ENCODE measurements at places on chromosomes 5 and 9. TPM values are rescaled to one million over a fixed set of nuclear protein-coding genes. Genes with fewer than 3 reads are reported as not detected.

GRCh38 chr5:31641059-31641458, 2.1 kb downstream of the PDZD2 start:
- no peak overlapping the region for H3K4me3 ChIP-seq
- no peak for DNase-seq
- no peaks in the 10 kb centered on the region for H3K27me3 ChIP-seq
- H3K27ac ChIP-seq, result no peak overlapping the region
- H3K4me1 ChIP-seq, result peaks cover 3% of the 10 kb centered on the region

The CRHBP gene
- total RNA-seq, result 0.18 TPM

DNA sequence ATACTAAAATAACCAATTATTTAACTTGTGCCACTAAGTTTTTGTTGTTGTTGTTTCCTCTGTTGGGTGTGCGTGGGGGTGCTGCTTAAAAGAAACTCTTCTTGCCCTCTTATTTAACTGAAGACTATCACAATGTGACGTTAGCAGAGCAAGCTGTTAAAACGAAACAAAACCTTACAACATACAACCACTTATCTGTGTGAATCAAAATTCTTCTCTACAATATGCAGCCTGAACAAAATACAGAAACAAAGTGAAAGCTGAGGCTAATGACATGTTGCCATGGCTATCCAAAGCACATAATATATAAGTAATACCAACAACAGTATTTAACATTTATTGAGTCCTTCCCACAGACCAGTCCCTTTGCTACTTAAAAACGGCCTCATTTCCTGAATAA, 291.0 kb downstream of the FBXL17 start:
- no peak overlapping the region for H3K27ac ChIP-seq
- no peaks in the 10 kb centered on the region for H3K27me3 ChIP-seq

The RNF183 gene
- total RNA-seq, result not detected

The HSPB3 gene
- not detected for total RNA-seq

GRCh38 chr9:138020120-138020794, 142.7 kb downstream of the CACNA1B start:
- no peak overlapping the region for H3K4me3 ChIP-seq
- no peaks in the 10 kb centered on the region for H3K36me3 ChIP-seq
- H3K27ac ChIP-seq, result no peak overlapping the region
- DNase-seq, result no peak

GRCh38 chr9:129900263-129901027, 65.2 kb downstream of the USP20 start:
- no peaks in the 10 kb centered on the region for H3K27me3 ChIP-seq
- no peaks in the 10 kb centered on the region for H3K36me3 ChIP-seq
- no peaks in the 10 kb centered on the region for H3K4me1 ChIP-seq
- H3K4me3 ChIP-seq, result no peak overlapping the region
- DNase-seq, result no peak
- H3K27ac ChIP-seq, result no peak overlapping the region

The LCN15 gene
- total RNA-seq, result not detected

DNA sequence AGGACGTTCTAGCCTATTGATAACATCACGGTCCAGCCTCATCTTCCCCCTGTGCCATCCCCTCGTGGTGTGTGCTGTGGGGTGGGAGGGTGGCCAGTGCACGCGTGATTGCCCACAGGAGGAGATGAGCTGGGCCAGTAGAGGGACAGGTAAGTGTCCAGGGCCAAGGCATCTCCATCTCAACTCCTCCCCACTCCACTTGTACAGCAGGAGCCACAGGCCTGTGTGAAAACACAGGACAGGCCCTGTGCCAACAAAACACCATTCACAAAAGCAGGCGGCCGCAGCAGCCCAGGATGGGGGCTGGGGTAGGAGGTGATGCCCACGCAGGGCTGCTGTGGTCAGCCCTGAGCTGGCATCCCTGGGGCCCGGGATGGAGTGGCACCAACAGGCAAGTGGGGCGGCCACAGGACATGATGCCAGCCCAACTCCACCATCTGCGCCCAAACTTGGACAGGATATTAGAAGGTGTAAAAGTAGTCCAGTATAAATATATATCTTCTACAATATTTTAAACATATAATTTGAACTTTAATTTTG, 32.6 kb downstream of the TPPP start:
- H3K4me3 ChIP-seq, result no peak overlapping the region
- H3K27ac ChIP-seq, result no peak overlapping the region
- peaks cover 2% of the 10 kb centered on the region for H3K36me3 ChIP-seq
- H3K27me3 ChIP-seq, result no peaks in the 10 kb centered on the region
- DNase-seq, result no peak

The SH3RF2 gene
- total RNA-seq, result 0.81 TPM

The CCL27 gene
- 0.48 TPM for total RNA-seq

The AGXT2 gene
- not detected for total RNA-seq

GRCh38 chr5:80711938-80712337, 57.2 kb upstream of the DHFR start:
- no peaks in the 10 kb centered on the region for H3K4me1 ChIP-seq
- H3K36me3 ChIP-seq, result no peaks in the 10 kb centered on the region
- no peaks in the 10 kb centered on the region for H3K27me3 ChIP-seq
- no peak overlapping the region for H3K4me3 ChIP-seq
- H3K27ac ChIP-seq, result no peak overlapping the region
- DNase-seq, result no peak

The IL17B gene
- total RNA-seq, result not detected

DNA sequence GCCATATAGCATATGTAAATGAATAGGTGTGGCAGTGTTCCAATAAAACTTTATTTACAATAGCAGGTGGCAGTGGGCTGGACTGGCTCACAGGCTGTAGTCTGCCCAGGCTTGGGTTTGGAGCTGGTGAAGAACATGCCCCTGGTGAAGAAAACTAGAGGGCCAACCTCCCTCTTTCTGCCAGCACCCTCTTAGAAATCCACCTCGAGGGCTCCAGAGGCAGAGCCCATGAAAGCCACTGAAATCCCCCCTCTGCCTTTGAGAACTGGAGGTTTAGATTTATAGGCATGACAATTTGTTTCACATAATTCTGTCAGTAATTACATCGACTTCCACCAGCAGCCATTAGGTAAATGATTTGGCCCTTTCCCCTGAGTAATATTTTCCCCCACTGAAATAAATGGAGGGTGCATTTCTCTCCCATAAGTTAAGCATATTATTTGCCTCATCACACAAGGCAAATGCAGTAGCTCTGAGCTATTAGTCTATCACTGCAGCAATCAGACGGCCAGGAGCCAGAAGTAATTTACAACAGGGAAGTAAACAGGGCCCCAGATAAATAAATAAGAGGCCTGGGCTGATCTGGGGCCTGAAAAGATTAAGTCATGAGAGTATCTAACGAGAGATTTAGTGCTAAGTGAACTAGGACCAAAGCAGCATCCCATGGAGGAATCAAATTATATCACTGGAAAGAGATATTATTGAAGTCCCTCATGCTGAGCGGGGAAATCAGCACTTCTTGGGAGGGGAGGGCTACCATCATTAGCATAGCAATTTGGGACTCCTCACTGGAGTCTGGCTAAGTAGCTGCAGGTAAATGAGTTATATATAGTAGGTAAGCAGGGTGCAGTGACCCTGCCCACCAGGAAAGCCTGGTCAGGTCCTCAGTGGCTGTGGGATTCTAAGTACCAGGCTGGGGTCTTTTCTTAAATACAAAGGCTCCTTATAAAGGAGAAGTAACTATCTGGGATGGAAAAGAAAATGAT, 123.9 kb downstream of the SLIT3 start:
- no peaks in the 10 kb centered on the region for H3K27me3 ChIP-seq
- no peaks in the 10 kb centered on the region for H3K4me1 ChIP-seq
- H3K27ac ChIP-seq, result no peak overlapping the region

- no peak overlapping the region for H3K27ac ChIP-seq
- H3K4me1 ChIP-seq, result no peaks in the 10 kb centered on the region
- no peaks in the 10 kb centered on the region for H3K27me3 ChIP-seq
- no peak for DNase-seq
- H3K4me3 ChIP-seq, result no peak overlapping the region
Measured at GRCh38 chr5:90921418-90921973, 362.9 kb downstream of the ADGRV1 start.

- H3K4me3 ChIP-seq, result no peak overlapping the region
- no peaks in the 10 kb centered on the region for H3K27me3 ChIP-seq
- no peaks in the 10 kb centered on the region for H3K36me3 ChIP-seq
Measured at GRCh38 chr5:123651234-123651633, 139.3 kb downstream of the CSNK1G3 start.

The CDH18 gene
- total RNA-seq, result not detected

- H3K4me1 ChIP-seq, result no peaks in the 10 kb centered on the region
- H3K4me3 ChIP-seq, result no peak overlapping the region
- H3K36me3 ChIP-seq, result no peaks in the 10 kb centered on the region
- no peaks in the 10 kb centered on the region for H3K27me3 ChIP-seq
Measured at GRCh38 chr9:131624636-131625507, 79.5 kb downstream of the PRRT1B start.

The GLRX gene
- 4.1 TPM for total RNA-seq

The NR6A1 gene
- total RNA-seq, result 1.1 TPM

The DRD1 gene
- total RNA-seq, result 0.15 TPM

DNA sequence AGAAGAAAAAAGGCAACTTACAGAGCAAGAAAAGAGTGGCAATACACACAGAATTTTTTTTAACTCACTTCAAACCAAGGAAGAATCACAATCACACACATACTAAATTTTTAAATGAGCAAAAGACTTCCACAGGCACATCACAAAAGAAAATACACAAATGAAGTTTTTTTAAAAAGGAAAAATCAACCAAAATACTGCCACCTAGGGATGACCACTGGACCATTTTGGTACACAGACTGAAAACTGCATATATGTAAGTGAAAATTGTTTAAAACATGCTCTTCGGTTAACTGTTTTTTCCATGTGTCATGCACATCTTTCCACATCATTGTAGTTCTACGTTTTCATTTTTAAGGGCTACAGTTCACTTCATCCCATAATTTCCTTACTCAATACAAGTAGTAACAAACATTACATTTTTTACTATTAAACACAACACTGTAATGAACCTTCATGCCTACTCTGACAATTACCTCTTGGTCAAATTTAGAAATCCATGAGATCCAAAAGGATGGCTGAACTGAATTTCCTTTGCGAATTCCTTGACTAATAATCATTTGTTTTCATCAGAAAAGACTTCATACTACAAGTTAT, 79.0 kb downstream of the FBXW11 start:
- H3K27ac ChIP-seq, result no peak overlapping the region
- no peak for DNase-seq
- no peaks in the 10 kb centered on the region for H3K36me3 ChIP-seq

- H3K36me3 ChIP-seq, result no peaks in the 10 kb centered on the region
- no peak for DNase-seq
- no peak overlapping the region for H3K4me3 ChIP-seq
- no peak overlapping the region for H3K27ac ChIP-seq
- no peaks in the 10 kb centered on the region for H3K4me1 ChIP-seq
Measured at GRCh38 chr5:34674187-34674586, 18.1 kb downstream of the RAI14 start.

The BAAT gene
- total RNA-seq, result 0.31 TPM

GRCh38 chr5:170028124-170028523, 47.8 kb upstream of the INSYN2B start:
- no peaks in the 10 kb centered on the region for H3K4me1 ChIP-seq
- no peak overlapping the region for H3K4me3 ChIP-seq
- H3K36me3 ChIP-seq, result no peaks in the 10 kb centered on the region
- no peak for DNase-seq

- no peaks in the 10 kb centered on the region for H3K36me3 ChIP-seq
- H3K4me3 ChIP-seq, result no peak overlapping the region
- no peak for DNase-seq
- H3K4me1 ChIP-seq, result no peaks in the 10 kb centered on the region
- no peaks in the 10 kb centered on the region for H3K27me3 ChIP-seq
- no peak overlapping the region for H3K27ac ChIP-seq
Measured at GRCh38 chr9:76586390-76587314, 127.7 kb downstream of the GCNT1 start.

- H3K4me1 ChIP-seq, result no peaks in the 10 kb centered on the region
- no peak for DNase-seq
- no peak overlapping the region for H3K27ac ChIP-seq
- H3K36me3 ChIP-seq, result no peaks in the 10 kb centered on the region
Measured at GRCh38 chr5:75475364-75475763, 36.1 kb downstream of the CERT1 start.

The TPPP gene
- 7.0 TPM for total RNA-seq

The BTNL8 gene
- 0.41 TPM for total RNA-seq

The IFNA2 gene
- not detected for total RNA-seq

- no peaks in the 10 kb centered on the region for H3K36me3 ChIP-seq
- H3K27ac ChIP-seq, result no peak overlapping the region
- H3K4me1 ChIP-seq, result no peaks in the 10 kb centered on the region
- H3K27me3 ChIP-seq, result no peaks in the 10 kb centered on the region
Measured at GRCh38 chr5:66407765-66408164, 188.4 kb upstream of the MAST4 start.

GRCh38 chr5:158832731-158833130, 267.0 kb downstream of the EBF1 start:
- no peak for DNase-seq
- no peaks in the 10 kb centered on the region for H3K4me1 ChIP-seq
- no peaks in the 10 kb centered on the region for H3K36me3 ChIP-seq
- H3K27me3 ChIP-seq, result no peaks in the 10 kb centered on the region
- H3K4me3 ChIP-seq, result no peak overlapping the region

DNA sequence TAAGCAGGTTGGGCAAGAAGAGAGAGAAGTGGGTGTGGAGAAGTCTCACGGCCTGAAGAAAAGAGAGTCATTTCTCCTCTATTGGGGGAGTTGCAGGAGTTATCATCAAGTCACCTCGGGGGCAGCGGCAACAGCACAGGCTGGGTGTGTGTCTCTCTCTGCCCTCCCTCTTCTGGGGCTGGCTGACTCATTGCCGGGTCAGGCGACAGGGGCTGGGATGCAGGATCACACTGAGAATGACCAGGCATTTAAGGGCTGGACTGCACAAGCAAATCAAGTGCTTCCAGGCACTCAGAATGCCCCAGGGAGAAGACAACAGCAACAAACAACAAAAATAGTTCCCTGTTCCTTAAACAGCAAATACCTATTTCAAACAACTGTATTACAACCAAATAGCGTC, 6.3 kb upstream of the EQTN start:
- no peak overlapping the region for H3K4me3 ChIP-seq
- no peak overlapping the region for H3K27ac ChIP-seq
- no peaks in the 10 kb centered on the region for H3K4me1 ChIP-seq
- no peaks in the 10 kb centered on the region for H3K27me3 ChIP-seq
- no peaks in the 10 kb centered on the region for H3K36me3 ChIP-seq

DNA sequence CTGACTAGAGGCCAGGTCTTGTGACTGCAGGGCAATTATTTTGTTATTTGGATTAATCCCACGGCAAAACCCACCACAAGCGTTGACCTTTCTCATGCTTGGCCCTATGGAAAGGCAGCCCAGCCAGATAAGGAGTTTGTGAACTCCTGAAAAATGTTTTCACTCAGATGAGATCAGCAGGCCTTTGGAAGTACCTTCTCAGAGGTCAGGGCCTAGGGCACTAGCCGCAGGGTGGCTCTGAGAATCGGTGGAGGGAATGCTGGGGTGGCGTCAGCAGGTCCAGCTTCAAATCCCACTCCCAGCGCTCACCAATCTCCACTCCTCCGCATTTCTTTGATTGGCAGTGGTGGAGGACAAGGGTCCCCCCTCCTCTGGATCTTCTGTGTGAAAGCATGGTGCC, 194.4 kb downstream of the GADD45G start:
- no peak overlapping the region for H3K4me3 ChIP-seq
- no peak for DNase-seq
- H3K36me3 ChIP-seq, result no peaks in the 10 kb centered on the region
- H3K4me1 ChIP-seq, result peaks cover 9% of the 10 kb centered on the region
- no peak overlapping the region for H3K27ac ChIP-seq

The ADRA1B gene
- 3.5 TPM for total RNA-seq

GRCh38 chr5:145980718-145981117, 44.3 kb downstream of the SH3RF2 start:
- H3K36me3 ChIP-seq, result no peaks in the 10 kb centered on the region
- no peak for DNase-seq
- H3K4me3 ChIP-seq, result no peak overlapping the region
- no peak overlapping the region for H3K27ac ChIP-seq
- no peaks in the 10 kb centered on the region for H3K27me3 ChIP-seq
- H3K4me1 ChIP-seq, result no peaks in the 10 kb centered on the region

- H3K27ac ChIP-seq, result no peak overlapping the region
- no peaks in the 10 kb centered on the region for H3K36me3 ChIP-seq
- H3K4me3 ChIP-seq, result no peak overlapping the region
- no peak for DNase-seq
Measured at GRCh38 chr5:10778179-10778910, 17.3 kb upstream of the DAP start.

All from ovary (tissue), 10 donors.